CD4-positive, alpha-beta T cell treated with Interleukin-6 at 100 ng/mL for 8 hours (primary cell): ENCODE measurements at places on chromosomes 11 and 22.
A peak's percentile ranks its signal among the peaks of the same experiment; 100 is the strongest.

DNA sequence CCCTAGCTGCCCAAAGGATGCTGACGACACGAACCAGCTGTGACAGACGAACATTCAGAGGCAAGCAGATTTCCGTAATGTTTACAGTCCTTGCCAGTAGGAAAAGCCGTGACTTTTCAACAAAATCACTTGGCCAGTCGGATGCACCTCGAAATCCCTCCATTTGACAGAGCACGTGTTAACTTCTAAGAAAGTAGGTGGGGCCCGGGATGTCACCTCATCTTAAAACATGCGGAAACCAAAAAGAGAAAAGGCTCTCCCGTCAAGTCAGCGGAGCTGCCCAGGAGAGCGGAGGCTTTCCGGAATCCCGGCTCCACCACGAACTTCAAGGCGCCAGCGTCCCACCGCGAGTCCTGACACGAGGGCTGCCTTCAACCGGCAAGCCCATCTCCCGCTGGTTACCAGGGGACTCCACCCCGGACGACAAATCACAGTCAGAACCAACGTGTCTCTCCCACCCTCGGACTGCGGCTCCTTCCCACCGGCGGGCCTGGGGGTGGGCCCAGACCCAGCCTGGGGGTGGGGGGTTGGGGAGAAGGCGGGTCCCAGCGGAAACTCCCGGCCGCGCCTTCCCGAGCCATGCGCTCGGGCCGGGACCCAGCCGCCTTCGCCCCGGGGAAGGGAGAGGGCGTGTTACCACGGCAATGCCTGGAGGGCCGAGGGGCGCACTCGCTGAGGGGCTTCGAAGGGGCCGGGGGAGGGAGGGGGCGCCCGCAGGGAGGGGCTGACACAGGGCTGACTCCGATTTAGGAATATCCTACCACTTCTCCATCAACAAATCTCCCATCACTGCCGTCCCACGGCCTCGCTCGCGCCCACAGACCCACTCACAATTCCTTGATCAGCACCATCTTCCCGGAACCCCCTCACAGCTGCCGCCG lies 475 bp downstream of the PITPNB start:
- peak; percentile 26 for DNase-seq

DNA sequence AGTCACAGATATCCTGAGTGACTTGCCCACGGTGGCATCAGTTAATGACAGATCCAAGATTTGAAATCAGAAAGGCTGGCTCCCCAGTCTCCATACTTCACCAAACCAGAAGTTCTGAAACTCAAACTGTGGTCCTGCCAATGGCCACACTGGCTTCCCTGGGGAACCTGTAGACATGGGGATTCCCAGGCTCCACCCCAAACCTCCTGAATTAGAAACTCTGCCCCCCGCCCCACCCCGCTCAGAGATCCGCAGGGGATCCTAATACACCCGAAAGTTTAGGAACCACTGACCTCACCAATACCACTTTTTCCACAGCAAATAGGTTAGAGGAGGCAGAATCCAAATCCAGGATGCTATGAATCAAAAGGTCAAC lies 15.3 kb downstream of the RTN4RL2 start:
- DNase-seq = no peak

- no peak for DNase-seq
Observed at GRCh38 chr11:44387825-44388224, 77.9 kb upstream of the ALX4 start.

DNA sequence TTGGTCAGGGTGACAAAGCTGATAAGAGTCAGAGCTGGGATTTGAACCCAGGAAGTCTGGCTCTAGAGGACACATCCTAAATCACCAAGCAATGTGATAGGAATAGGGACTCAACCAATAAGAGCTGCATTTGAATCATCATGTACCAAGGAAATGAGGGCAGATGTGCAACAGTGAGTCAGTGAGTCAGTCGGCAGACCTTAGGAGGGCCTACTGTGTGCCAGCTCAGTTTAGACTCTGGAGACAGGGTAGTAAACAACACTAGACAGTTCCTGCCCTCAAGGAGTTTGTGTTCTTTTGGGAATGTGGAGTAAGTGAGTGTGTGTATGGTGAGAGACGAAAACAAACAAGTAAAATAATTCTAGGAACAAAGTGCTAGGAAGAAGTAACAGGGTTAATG lies 11.2 kb downstream of the IL10RA start:
- DNase-seq = no peak

- DNase-seq = no peak
Observed at GRCh38 chr11:5197536-5197935, 2.9 kb downstream of the OR51V1 start.

- no peak for DNase-seq
Observed at GRCh38 chr11:35321532-35322317, 97.6 kb downstream of the SLC1A2 start.

DNA sequence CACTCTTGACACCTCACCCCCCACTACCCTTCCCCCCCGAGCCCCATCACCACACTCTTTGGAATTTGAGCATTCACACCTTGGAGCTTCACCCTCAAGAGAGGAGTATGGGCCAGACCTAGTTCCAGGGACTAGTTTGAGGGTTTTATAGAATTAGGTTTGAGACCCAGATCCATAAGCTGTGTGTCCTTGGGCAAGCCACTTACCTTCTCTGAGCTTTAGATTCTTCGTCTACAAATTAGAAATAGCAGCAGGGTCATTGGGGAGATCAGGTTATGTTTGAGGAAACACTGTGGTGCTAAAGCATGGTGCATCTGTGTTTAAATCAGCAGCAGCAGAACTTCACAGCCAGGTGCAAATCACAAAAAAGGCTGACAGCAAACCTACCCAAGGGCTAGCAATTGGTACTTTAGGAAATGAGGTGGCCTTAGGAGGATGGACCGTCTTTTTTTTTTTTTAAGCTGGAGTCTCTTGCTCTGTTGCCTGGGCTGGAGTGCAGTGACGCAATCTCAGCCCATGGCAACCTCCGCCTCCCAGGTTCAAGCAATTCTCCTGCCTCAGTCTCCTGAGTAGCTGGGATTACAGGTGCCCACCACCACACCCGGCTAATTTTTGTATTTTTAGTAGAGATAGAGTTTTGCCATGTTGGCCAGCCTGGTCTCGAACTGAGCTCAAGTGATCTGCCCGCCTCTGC lies 114.8 kb downstream of the MICAL2 start:
- DNase-seq = no peak

DNA sequence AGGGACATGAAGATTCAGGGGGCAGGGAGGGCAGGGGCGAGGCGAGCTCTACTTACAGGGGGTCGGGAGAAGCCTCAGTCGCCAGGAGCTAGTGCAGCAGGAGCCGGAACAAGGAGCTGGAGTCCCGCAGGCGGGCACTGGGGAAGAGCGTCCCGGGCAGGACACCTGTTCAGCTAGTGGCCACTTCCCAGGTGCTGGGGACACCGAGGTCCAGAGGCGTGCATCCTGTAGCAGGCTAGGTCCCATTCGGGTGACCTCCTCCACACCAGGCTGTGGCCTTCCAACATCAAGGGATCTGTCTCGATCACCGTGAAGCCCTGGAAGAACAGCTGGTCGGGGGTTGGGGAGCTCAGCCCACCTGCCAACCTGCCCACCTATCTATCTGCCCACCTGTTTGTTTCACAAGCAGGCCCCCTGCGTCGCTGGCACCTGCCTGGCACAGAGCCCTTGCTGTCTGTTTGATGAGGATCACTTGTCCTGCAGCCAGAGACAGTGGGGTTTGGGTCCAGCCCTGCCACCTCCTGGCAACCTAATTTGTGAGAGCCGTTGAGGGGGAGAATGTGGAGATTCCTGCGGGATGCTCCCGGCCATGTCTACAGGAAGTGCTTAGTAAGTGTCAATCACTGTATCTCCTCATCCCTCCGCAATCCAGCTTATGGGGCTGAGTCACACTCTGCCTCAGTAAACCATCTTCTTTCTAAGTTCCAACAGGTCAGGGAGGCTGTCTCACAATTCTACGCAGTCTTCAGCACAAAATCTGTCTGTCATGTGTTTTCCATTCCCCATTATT lies 940.9 kb downstream of the BRD1 start:
- no peak for DNase-seq

- DNase-seq = no peak
Observed at GRCh38 chr22:44704159-44705021, 2.4 kb downstream of the PRR5 start.

- DNase-seq = no peak
Observed at GRCh38 chr11:102251423-102251822, 65.9 kb upstream of the BIRC3 start.

DNA sequence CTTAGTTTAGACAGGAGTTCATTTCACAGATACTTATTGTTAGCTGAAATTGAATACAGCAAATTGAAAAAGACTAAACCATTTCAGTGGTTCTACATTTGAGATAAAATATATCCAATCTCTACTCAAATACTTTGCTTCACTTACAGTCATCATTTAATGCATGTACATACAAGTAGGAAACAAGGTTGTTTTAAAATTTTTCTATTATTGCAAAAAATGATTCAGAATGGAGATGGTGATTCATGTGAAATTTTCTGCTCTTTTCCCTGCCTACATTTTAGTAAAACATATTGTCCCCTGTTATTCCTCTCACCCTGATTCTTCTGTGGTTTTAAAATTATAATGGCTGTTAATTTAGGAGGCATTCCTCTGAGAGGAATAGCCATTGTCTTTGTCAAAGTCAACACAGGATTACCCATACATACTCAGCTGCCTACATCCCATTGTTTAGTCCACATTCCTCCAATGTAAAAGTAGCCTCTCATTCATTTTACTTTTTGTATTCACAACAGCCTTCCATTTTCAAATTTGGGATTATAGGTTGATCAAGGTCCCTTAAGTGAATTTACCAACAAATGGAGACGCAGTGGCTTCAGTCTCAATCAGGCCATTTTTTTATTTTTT lies 60.1 kb downstream of the TRPC6 start:
- DNase-seq = no peak
